Activated B cell treated with CpG ODN at 0.5 μM for 24 hours (primary cell): ENCODE measurements at places on chromosomes 2 and 18.

- DNase-seq: no peak
These were observed 223.4 kb downstream of the SP3 start for GRCh38 chr2:173741759-173742158.

GRCh38 chr18:37889963-37890362, 324.4 kb upstream of the CELF4 start:
- DNase-seq: no peak

- DNase-seq: no peak
These were observed 4.4 kb downstream of the TIA1 start for GRCh38 chr2:70243806-70244584.

DNA sequence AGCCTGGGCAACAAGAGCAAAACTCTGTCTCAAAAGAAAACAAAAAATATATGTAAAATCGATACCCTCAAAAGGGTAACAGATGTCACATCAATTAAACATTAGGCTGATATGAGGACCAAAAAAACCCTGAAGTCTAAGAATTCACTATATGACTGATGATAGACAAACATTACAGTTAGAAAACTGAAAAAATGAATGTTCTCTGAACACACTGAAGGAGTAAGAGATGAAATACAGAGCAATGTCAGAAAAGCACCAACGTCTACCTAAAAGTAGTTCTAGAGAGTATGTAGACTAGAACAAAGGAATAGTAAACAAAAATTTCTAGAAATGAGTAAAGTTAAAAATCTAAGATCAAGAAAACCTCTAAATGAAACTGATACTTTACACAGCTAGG, 81.9 kb downstream of the SLC66A3 start:
- no peak for DNase-seq

DNA sequence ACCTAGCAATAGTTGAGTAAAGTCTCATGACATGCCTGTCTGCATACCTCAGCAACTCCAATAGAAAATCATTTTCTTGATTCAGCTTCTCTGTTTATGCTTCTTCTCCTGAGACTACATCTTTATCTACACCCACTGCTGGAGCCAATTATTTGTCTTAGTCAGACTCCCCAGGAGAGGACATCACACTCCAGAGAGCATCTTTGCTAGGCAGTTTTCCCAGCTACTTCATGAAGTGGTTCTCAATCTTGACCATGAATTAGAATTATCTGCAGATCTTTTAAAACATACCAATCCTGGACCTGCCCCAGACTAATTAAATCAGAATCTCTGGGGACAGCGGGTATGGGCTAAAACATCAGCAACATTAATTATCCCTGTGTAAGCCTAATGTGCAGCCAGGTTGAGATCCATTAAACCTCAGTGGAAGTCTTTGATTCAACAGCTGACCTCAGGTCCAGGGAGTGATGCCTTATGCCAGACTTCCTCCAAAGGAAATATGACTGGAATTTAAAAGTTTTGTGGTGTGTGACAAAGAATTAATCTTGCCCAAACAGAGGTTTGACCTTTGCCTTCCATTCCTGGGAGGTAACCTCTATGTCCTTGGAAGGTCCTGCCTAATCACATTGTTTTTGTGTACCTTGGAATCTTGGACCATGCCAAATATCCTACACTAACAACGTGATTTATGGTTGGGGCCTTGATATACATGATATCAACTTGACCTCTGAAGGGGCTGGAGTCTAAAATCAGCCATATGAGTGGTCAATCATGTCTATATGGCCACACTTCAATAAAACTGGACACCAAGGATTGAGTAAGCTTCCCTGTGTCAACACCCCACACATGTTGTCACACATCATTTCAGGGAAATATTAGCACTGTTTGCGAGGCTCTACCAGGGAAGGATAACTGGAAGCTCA, 99.3 kb upstream of the DNAJC10 start:
- DNase-seq: no peak

DNA sequence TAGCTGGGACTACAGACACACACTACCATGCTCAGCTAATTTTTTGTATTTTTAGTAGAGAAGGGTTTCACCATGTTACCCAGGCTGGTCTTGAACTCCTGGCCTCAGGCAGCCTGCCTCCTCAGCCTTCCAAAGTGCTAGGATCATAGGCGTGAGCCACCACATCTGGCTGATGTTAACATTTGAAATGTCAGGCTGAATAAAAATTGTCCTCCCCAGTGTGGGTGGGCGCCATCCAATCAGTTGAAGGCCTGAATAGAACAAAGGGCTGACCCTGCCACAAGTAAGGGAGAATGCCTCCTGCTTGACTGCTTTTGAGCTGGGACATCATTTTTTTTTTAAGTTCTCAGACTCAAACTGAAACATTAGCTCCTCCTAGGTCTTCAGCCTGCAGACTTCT, 21.0 kb upstream of the RHOB start:
- no peak for DNase-seq

GRCh38 chr2:74425523-74425922, 4.0 kb downstream of the WDR54 start:
- DNase-seq: no peak

- DNase-seq: no peak
These were observed 371.5 kb downstream of the NUP35 start for GRCh38 chr2:183495589-183496267.

DNA sequence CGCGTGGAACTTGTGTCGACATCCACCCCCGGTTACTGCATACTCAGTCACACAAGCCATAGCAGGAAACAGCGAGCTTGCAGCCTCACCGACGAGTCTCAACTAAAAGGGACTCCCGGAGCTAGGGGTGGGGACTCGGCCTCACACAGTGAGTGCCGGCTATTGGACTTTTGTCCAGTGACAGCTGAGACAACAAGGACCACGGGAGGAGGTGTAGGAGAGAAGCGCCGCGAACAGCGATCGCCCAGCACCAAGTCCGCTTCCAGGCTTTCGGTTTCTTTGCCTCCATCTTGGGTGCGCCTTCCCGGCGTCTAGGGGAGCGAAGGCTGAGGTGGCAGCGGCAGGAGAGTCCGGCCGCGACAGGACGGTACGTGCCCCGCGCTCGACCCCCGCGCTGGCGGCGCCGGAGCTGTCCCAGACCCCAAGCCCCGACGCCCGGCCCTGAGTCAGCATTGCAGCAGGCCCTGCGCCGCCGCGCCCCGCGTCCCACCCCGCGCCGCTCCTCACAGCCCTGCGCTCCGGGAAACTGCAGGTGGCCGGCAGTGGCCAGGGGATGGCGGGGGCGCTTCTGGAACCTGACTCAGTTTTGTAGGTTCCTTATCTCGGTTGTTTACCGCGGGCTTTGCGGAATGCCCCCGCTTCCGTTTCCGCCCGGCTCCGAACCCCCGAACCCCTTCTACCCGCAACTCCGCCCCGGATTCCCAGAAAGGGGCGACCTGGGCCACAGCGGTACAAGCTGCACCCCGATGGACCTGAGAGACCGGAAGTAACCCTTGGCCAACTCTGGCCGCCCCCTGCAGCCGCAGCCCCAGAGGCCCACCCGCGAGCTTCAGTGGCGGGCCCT, at the start of gene CFLAR:
Gene CFLAR, plus strand, starts transcription at position 50 of the 844 bp plus-strand sequence. CDS start 13,702 bp downstream, outside the sequence.
- peak; percentile 69 for DNase-seq

- no peak for DNase-seq
These were observed 41.9 kb downstream of the CPO start for GRCh38 chr2:206981086-206981674.

DNA sequence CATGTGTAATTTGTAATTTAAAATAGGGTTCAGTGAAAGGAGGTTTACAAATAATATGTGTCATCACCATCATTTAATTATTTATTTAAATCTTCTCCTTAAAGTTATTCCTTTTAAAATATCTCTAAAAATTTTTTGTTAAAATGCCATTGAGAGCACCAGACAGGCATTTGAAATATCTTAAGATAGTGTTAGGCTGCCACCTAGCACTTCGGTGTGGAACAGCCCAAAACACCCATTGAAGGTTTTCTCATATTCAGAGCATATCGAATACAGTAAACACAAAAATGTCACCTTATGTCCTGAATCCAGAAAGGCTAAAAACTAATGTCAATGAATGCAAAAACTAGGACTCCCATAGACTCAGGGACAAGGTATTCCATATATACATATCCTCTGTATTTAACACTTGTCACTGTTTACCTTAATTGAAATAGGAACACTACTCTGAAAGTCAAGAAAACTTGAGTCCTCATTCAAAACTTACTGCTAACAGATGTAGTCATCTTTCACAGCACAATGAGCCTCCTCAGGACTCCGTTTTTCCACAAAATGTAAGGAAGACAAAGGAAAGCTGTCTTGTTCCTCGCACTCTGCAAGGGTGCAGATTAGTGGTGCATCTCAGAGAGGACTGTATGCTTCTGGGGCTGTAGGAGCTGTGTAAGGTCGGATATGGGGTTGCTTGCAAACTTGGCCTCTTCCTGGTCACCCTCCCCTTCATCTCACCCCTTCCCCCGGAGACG, 329.5 kb downstream of the PAX3 start:
- no peak for DNase-seq

GRCh38 chr2:111946294-111947114, 48.1 kb downstream of the MERTK start:
- DNase-seq: no peak

DNA sequence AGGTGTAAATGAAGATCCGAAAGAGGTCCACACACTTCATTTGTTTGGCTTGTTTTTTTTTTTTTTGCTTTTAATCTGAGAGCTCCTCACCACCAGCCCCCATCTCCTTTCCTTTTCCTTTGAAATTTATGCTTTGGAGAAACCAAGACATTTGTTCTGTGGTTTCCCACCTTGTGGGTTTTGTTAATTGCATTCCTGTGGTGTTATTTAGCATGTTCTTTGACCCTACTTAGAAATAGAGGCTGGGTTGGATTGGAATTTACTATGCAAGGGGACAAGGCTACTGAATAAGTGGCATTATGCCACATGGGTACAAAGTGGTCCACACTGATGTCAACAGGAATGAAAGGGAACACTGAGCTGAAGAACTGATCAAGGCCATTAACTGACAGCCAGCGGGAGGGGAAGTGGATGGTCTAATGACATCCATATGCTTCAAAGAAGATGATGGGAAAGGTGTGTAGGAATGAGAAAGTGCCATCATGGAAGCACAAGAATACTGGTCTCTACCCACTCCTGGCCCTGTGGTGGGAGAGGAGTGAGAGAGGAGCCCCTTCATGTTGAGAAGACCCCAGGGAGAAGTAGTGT, 8.9 kb downstream of the CCL20 start:
- no peak for DNase-seq

DNA sequence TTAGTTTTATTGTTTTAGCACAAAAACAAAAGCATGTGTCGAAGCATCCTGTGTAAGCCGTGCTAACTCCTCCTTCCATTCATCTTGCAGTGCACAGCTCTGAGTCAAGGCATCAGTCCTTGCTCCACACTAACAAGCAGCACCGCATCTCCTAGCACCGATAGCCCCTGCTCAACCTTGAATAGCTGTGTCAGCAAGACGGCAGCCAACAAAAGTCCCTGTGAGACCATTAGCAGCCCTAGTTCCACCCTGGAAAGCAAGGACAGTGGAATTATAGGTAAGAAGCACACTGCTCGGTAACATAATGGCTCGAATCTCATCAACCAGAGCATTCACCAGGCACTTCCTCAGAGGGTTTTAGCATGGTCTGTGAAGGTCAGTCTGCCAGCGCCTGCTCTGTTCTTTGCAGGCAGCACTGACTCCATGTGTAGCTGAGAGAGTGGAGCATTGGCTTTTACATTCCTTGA, 136.2 kb downstream of the WDSUB1 start:
- no peak for DNase-seq
